ENCODE measurements at places on chromosomes 3 and 15. TPM values are rescaled to one million over a fixed set of nuclear protein-coding genes. Genes with fewer than 3 reads are reported as not detected.

GRCh38 chr3:49756036-49756435 is 30.3 kb downstream of the IP6K1 start:
- peak; percentile 3 for DNase-seq

DNA sequence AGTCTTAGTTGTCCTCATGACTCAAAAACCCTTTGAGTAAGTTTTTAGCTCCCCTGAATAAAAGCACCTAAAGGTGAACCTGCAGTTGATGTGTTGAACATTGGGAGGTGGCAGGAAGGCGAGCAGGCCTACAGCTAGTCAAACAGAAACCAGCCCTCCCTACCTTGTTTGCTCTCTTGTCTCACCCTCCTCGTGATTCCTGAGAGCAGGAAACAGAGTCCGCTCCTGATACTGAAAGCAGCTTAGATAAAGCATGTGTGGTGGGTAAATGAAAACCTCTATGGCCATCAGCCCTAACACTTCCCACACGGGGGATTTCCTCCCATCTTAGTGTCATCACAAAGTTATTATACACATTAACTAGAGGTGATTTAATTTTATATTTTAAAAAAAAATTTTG is 21.8 kb upstream of the CLDN18 start:
- no peak for DNase-seq

The GOLGA6A gene
- 0.21 TPM for total RNA-seq

The SLC24A5 gene
- not detected for total RNA-seq

- no peak for DNase-seq
Observed at GRCh38 chr15:92520914-92521623, 127.4 kb downstream of the ST8SIA2 start.

GRCh38 chr15:52113708-52114107 is 1.1 kb upstream of the BCL2L10 start:
- DNase-seq, result peak; percentile 4

The HTR3E gene
- not detected for total RNA-seq

The LTK gene
- 0.50 TPM for total RNA-seq

DNA sequence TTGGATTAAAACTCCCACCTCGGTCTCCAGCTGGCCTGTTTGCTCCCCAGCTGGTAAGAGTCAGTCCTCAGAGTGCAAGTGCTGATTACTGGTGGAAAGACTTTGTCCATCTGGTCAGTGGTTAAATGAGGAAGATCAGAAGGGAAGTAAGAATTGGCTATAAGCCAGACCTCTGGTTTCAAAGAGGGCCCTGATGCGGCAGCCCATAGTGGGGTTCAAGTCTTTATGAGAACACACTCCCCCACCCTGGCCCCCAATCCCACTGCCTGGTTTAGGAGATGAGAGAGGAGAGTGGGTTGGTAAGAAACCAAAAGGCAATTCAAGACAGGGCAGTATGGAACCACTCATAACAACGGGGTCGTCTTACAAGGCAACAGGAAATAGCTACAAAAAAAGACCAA is 65.0 kb downstream of the FRMD4B start:
- no peak for DNase-seq
